ENCODE measurements at places on chromosomes 5 and 9. TPM values are rescaled to one million over a fixed set of nuclear protein-coding genes. Genes with fewer than 3 reads are reported as not detected.

DNA sequence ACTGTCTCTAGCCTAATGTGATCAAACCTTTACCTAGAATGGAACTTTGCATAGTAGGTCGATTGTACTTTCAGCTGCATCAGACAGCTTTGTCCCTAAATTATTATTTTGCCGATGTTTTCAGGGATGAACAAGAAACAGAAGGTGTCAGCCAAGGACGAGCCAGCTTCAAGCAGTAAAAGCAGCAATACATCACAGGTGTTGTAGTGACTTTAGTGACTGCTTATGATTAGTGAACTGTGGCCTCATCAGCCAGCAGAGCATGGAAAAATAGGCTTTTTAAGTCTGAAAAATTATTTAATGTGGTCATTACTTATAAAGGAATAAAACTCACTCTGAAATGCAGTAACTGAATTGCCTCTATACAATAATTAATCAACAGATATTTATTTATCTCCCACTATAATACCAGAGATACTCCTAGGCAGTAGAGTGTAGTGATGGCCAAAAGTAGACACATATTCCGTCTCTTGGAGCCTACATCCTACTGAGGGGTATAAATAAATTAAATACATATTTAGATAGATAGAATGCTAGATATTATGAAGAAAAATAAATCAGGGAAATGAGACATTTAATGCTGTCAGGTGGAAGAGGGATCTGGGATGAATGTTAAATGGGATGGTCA lies 166.3 kb downstream of the PARP8 start:
- no peaks in the 10 kb centered on the region for H3K4me1 ChIP-seq
- H3K27me3 ChIP-seq = no peaks in the 10 kb centered on the region
- DNase-seq = no peak
- H3K36me3 ChIP-seq = no peaks in the 10 kb centered on the region
- H3K27ac ChIP-seq = no peak overlapping the region
- H3K4me3 ChIP-seq = no peak overlapping the region

DNA sequence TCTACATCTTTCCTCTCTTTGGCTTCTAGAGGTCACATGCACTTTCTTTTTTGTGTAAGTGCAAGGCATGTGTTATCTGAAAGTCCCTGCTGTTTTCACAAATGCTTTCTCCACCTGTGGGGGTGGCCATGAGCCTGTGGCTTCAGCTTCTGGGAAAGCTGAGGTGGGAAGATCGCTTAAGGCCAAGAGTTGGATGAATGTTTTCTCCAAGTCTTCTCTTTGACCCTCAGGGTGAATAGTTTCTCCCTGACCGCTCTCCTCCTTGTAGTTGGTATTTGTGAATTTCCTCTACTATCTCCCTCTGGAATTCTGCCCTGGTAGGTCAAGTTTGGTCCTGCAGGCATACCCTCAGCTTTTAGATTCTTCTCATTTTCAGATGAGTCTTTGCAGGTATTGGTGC lies 74.2 kb downstream of the UGCG start:
- no peak overlapping the region for H3K4me3 ChIP-seq
- peaks cover 12% of the 10 kb centered on the region for H3K4me1 ChIP-seq
- H3K27ac ChIP-seq = no peak overlapping the region

- H3K27me3 ChIP-seq = no peaks in the 10 kb centered on the region
- DNase-seq = no peak
- H3K27ac ChIP-seq = no peak overlapping the region
- no peak overlapping the region for H3K4me3 ChIP-seq
- no peaks in the 10 kb centered on the region for H3K36me3 ChIP-seq
- no peaks in the 10 kb centered on the region for H3K4me1 ChIP-seq
These were observed 60.9 kb upstream of the GLRX start for GRCh38 chr5:95883185-95884016.

DNA sequence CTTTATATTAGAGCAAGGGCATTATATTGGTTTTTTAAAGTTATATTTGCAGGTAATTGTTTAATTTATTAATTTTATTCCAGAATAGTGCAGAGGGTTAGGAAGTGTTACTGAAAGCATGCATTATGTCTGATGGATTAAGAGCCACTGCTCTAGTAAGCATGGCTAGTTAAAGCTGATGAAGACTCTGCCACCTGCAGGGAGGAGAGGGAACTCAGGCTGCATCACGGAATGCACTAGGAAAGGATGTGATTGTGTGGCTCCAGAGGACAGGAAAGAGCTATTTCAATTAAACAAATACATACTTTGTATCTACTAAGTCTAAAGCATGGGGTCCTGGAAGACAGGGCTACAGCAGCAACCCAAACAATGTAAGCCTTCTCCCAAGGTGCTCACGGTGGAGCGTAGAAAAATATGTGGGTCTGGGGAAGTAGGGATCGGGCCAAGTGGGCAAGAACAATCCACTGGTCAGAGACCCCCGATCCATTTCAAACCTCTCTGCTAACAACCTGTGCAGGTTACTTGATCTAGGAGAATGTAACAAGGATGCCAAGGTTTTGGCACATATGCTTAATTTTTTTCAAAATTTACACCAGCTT lies 15.3 kb upstream of the GRXCR2 start:
- no peaks in the 10 kb centered on the region for H3K36me3 ChIP-seq
- no peaks in the 10 kb centered on the region for H3K27me3 ChIP-seq
- H3K4me1 ChIP-seq = no peaks in the 10 kb centered on the region
- no peak overlapping the region for H3K4me3 ChIP-seq
- no peak overlapping the region for H3K27ac ChIP-seq
- peak; percentile 36 for DNase-seq

DNA sequence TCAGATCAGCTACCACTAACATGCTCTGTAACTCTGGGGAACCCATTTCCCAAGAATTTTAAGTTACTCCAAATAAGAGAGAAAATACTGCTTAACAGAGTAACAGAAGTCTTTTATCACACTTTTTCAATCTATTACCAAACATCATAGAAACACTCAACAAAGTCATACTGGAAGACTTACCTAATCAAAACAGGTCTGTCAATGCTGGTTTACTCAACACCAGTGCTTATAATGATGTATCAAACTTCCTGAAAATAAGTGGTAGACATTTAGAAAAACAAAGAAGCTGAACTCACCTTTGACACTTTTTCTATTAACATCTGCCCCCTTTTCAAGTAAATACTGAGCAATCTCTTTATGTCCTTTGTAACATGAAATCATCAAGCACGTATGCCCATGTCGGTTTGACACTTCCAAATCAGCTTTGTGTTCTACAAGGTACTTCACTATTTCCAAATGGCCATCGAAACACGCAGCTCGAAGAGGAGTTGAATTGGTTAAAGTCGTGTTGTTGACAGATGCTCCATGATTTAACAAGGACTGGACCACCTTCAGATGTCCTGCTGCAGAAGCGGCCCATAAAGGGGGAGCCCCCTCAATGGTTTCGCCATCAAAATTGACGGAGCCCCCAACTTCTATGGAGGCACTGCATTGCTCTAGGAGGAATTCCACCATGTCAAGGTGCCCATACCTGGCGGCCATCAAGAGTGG lies 1.8 kb downstream of the FEM1C start:
- H3K4me1 ChIP-seq = peaks cover 7% of the 10 kb centered on the region
- H3K27me3 ChIP-seq = no peaks in the 10 kb centered on the region
- peak; percentile 21 for DNase-seq
- peaks cover 21% of the 10 kb centered on the region for H3K36me3 ChIP-seq

- peaks cover 5% of the 10 kb centered on the region for H3K4me1 ChIP-seq
- peak overlapping the region; percentile 49 for H3K27ac ChIP-seq
- no peak overlapping the region for H3K4me3 ChIP-seq
These were observed 477.1 kb downstream of the PDE4D start for GRCh38 chr5:59416451-59416850.

Gene ACTBL2
- not detected for polyA plus RNA-seq

DNA sequence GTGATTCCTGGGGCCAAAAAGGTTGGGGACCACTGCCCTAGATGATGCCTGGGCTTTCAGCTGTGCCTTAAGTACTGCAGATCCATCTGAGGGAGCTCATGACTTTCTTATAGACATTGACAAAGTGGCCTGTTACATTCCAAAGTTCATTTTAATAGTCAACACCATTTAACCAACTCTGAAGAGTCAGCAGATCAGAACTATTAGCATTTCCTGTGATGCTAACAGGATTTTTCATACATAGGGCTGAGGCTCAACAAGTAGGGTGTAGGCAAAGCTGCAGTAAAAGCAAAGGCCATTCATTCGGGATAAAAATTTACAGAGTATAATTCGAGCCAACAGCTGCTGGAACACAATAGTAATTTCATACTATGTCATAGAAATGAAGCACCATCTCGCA lies 105.4 kb downstream of the LPAR1 start:
- DNase-seq = no peak
- H3K27me3 ChIP-seq = no peaks in the 10 kb centered on the region

DNA sequence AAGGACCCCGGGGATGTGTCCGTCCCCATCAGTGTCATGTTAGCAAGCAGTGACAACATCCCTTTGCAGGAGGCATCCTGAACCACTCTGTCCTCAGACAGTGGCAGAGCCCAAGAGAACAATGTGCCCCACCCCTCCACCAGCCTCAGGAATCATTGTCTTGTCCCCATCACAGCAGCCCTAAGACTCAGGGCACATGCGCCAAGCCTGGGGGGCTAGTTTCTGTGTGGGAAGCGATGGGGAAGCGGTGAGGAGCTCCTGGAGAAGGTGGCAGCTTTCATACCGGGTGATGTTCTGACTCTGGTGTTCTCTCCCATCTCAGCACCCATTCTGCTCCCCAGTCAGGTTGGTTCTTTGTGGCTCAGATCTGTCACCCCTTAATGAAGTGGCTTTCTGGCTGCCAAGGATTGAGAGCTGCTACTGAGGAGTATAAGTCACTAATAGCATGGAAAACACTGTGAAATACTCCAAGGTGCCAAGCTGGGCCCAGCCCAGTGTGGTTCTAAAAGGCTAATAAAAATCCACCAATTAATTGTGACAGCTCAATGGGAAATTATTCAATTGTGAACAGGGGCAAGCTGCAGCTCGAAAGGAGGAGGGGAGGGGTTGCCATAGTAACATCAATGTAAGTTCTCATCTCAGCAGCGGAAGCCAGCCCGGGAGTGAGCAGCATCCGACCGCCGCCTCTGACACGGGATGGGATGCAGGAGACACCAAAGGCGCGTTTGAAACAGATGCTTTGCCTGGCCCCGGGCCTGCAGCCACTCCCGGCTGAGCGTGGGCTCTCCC lies 4.7 kb downstream of the QRFP start:
- peak; percentile 61 for DNase-seq
- H3K27me3 ChIP-seq = peaks cover 4% of the 10 kb centered on the region
- H3K36me3 ChIP-seq = peaks cover 72% of the 10 kb centered on the region
- peaks cover 28% of the 10 kb centered on the region for H3K4me1 ChIP-seq

Gene ENTPD2
- polyA plus RNA-seq = 17.7 TPM

DNA sequence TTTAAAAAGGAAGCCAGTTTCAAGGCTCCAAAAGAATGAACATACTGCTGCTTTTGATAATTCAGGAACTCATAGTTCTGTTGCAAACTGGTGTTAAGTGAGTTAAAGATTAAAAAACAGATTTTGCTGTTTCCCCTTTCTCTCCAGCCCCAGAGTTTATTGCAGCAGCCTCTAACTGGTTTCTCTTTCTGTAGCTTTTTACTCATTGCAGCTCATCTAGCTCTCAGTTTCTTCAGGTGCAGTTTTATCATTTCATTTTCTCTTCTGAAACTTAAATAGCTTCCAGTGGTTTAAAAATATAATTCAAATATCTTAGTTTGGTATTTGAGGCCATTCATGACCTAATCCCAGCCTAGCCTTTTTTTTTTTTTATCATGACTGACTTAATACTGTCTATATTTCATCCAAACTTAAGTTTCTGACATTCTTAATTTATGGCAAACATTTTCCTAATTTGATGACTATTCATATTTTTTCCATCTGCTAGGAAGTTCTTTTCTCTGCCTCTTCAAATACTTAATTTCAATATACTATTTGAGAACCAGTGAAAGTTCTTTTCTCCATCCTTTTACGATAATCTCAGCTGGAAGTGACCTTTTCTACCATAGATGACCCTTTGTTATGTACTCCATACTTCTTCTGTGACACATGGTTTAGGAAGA lies 252.7 kb upstream of the GRIA1 start:
- H3K27ac ChIP-seq = no peak overlapping the region
- no peak overlapping the region for H3K4me3 ChIP-seq
- no peaks in the 10 kb centered on the region for H3K27me3 ChIP-seq
- no peak for DNase-seq
- H3K36me3 ChIP-seq = no peaks in the 10 kb centered on the region
- H3K4me1 ChIP-seq = no peaks in the 10 kb centered on the region

- no peak for DNase-seq
- H3K27ac ChIP-seq = no peak overlapping the region
- no peaks in the 10 kb centered on the region for H3K27me3 ChIP-seq
These were observed 37.1 kb upstream of the PRUNE2 start for GRCh38 chr9:76943054-76943453.

GRCh38 chr5:150147670-150148069 lies 8.0 kb downstream of the PDGFRB start:
- H3K4me1 ChIP-seq = peaks cover 65% of the 10 kb centered on the region
- no peak overlapping the region for H3K4me3 ChIP-seq
- H3K36me3 ChIP-seq = peaks cover 9% of the 10 kb centered on the region
- DNase-seq = no peak

Gene SPINK1
- not detected for polyA plus RNA-seq

GRCh38 chr5:127002390-127002789 lies 28.0 kb downstream of the MARCHF3 start:
- H3K27me3 ChIP-seq = no peaks in the 10 kb centered on the region
- H3K4me1 ChIP-seq = peaks cover 37% of the 10 kb centered on the region
- DNase-seq = peak; percentile 58
- H3K36me3 ChIP-seq = no peaks in the 10 kb centered on the region
- H3K4me3 ChIP-seq = no peak overlapping the region
- peak overlapping the region; percentile 73 for H3K27ac ChIP-seq

Gene CEMIP2
- polyA plus RNA-seq = 20.1 TPM

Gene DMRTA1
- polyA plus RNA-seq = 0.05 TPM

DNA sequence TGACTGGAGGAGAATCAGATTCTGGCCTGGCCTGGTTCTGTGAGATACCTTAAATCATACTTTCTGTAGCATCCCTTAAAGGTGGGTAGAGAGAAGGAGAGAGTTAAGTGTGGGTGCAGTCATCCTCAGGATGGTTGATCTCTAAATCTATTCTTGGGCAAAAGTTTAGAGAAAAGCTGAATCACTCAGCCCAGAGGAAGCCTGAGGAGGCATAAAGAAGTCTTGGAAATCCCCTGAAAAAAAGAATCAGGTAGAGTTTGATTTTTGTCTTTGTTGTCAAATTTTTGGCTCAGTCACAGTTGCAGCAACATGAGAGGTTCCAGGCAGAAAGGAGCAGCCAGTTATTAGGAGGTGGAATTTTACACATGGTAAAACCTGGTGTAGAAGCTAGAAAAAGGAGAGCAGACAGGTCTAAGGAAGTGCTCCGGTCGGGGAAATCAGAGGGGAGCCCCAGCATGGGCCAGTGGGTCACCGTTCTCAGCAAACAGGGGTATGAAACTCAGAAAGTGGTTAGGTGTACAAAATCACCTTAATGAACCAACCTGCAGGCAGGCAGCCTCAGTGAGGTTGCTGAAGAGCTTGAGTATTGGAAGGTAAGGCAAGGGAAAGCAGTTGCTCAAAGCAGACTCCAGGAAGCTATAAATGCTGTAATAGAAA lies 116.2 kb upstream of the CNTLN start:
- H3K27me3 ChIP-seq = no peaks in the 10 kb centered on the region
- peaks cover 6% of the 10 kb centered on the region for H3K4me1 ChIP-seq
- no peaks in the 10 kb centered on the region for H3K36me3 ChIP-seq
- no peak overlapping the region for H3K4me3 ChIP-seq

GRCh38 chr5:134582281-134582680 lies 50.3 kb downstream of the SAR1B start:
- no peak overlapping the region for H3K27ac ChIP-seq
- no peaks in the 10 kb centered on the region for H3K4me1 ChIP-seq
- H3K36me3 ChIP-seq = no peaks in the 10 kb centered on the region
- DNase-seq = no peak
- no peaks in the 10 kb centered on the region for H3K27me3 ChIP-seq
- no peak overlapping the region for H3K4me3 ChIP-seq

Measured in muscle of leg (tissue), 16 donors.